ENCODE measurements at places on chromosomes 5 and 9.

DNA sequence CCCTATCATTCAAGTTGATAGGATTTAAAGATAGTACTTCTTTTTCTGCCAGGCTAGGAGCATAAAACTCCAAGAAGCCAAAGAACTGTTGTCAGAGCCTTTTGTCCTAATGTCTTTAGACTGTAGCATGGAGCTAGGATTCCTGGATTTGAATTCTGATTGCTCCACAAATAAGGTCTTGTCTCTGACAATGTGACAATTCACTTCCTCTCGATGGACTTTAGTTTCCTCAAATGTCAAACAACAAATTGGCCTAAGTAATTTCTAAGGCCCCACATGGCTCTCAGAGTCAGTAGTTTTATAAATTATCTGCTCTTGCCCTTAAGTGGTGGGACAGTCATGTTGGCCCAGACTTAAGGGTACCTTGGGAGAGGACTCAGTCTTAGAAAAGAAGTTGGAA is 36.7 kb downstream of the RFK start:
- DNase-seq = no peak

DNA sequence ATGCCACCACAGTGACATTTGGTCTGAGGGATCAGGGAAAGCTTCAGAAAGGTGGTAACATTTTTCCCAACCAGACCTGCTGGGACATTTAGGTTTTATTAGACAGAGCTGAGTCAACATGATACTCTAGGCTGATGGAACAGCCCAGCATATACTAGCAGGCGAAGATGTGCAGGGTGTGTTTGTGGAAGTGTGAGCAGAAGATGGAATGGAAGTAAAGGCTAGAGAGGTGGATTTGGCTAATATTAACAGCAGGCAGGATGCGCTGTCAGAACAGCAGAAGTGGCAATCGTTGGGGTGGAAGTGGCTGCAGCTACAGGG is 340.6 kb downstream of the ASTN2 start:
- no peak for DNase-seq

DNA sequence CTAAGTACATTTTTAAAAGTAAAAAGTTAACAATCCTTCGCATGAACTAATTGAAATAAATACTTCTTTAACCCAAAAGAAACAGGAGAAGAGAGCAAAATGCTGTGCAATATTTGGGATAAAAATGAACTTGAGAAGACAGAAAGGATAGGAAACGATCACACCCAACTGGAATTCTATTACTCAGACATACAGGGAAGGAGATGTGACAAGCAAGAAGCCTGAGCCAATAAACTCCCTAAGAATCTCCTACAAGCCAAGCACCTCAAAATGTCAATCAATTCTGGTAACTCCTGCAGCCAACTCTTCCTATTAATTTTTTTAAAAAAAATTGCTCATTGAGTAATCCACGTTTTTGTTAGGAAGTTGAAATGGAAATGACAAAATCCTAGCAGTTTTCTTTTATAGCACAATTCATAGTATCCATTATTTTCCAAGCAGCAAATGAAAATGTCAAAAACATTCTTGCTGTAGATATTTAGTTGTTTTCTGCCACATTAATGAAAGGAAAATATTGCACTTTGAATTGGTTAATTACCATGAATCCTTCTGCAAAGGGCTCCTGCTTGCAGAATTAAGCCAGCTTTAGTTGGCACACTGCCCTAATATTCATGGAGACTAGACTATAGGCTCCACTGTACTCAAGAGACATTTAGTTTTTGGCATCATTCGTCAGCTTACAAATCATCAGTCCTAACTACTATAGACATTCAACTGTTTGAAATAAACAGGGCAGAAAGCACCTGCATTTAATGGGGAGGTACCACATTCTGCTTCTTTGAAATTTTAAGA is 89.0 kb downstream of the RFX3 start:
- DNase-seq = no peak

DNA sequence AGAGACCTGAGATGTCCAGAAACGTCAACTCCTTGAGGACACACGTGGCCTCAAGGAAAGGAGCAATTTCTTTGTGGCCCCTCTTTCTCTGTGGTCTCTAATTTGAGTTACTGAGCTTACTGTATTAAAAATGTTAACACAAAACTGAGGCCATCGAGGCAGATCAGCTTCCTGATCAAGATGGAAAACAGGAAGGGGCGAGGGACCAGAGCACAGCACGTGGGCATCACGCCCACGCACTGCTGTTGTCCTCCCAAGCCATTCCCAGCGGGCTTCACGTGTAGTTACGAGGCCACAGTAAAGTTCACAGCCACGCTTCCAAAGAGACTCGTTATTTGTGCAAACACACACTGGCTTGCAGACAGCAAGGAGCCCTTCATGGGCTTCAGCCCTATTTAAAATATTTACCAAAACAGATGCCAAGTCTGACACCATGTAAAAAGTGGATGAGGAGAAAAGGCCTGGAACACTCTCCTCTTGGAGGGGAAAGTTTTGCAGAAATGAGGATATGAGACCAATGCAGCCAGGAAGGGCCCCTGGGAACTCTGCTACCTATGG is 149.5 kb downstream of the ROR2 start:
- DNase-seq = no peak

DNA sequence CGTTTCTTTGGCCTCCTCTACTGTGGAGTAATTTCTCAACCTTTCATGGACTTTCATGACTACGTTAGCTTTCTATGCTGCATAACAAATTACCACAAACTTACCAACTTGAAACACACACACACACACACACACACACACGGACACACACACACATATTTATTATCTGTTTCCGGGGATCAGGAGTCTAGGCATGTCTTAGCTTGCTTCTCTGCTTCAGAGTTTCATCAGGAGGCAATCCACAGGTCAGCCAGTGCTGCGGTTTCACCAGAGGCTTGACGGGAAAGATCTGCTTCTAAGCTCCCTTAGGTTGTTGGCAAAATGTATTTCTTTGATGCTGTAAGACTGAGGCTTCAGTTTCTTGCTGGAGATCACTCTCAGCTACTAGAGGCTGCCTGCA is 59.0 kb upstream of the C9orf72 start:
- no peak for DNase-seq

DNA sequence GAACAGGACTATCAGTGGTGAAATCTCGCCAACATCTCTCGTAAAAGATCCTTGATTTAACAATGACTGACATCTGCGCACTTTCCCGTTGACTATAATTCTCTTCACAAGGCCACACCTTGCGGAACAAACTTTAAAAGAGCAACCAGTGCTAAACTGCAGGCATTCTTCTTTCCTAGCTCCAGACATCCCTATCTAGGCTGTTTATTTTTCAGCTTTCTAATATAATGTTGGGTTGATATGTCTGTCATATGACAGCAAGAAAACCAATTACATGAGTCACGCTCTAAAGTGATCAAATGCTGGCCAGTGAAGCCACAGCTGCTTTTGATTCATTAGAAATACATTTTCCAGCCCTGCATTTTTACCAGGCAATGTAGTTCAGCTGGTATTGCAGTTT is 162.5 kb downstream of the ELAVL2 start:
- DNase-seq = no peak

- no peak for DNase-seq
Observed at GRCh38 chr9:11319538-11319937, 706.7 kb upstream of the PTPRD start.

DNA sequence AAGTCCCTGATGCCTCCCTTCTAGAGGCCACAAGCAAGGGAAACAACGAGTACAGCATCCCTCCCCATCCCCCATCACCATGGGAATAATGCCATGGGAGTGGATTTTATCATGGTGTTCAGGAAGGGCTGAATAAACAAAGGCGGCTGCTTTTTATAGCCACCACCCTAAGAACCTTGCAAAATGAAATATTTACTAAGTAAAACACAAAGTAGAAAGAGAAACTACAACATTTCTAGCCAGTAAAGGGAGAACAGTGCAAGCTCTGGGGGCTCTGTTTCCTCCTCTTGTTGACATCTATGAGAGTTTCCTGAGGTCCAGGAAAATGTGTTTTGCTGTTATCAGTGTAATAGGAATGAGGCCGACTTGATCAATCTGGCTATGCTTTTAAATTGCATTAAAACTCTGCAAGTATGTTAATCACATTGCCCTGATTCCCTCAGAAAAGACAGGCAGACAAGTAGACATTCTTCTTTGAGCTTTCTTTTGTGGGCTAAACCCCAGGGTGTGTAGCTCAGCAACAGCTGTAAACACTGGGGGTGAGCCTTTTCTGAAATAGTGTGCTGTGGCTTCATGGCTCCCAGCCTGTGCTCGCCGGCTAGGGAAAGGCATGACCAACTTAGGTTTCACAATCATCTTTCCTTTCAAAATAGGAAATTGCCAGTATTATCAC is 31.1 kb downstream of the SV2C start:
- no peak for DNase-seq

DNA sequence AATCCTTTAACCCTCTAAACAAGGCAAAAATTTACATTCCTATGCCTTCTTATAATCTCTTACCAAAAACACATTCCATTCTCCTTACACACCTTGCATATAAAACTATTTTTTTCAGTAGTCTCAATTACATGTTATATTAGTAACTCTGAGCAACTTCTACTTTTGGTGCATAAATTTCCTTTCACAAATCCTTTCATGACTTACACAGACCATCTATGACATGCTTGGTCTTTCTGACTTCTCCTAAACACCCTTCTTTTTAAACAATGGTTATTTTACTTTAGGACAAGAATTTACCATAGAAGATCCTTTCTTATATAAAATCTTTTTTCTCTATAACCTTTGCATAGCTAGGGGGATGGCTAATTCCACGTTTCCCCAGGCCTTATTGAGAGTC is 208.0 kb upstream of the ARRDC3 start:
- DNase-seq = no peak

DNA sequence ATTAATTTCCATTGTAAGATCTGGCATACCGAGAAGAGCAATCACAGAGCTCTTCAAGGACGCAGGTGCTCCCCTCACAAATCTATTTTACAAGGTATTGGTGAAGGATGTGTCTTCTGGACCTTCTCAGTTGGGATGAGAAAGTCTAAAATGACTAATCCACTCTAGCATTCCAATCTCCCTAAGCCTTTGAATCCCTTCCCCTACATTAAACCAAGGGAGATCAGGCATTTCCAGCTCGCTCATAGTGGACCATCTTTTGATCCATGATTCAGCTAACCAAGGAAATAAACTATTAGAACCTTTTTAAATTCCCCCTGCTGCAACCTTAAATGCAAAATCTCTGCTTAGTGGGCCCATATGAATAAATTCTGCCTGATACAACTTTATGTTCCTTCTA is 95.9 kb upstream of the FBN2 start:
- no peak for DNase-seq

GRCh38 chr9:127505396-127506116 is 54.2 kb downstream of the LRSAM1 start:
- DNase-seq = no peak

DNA sequence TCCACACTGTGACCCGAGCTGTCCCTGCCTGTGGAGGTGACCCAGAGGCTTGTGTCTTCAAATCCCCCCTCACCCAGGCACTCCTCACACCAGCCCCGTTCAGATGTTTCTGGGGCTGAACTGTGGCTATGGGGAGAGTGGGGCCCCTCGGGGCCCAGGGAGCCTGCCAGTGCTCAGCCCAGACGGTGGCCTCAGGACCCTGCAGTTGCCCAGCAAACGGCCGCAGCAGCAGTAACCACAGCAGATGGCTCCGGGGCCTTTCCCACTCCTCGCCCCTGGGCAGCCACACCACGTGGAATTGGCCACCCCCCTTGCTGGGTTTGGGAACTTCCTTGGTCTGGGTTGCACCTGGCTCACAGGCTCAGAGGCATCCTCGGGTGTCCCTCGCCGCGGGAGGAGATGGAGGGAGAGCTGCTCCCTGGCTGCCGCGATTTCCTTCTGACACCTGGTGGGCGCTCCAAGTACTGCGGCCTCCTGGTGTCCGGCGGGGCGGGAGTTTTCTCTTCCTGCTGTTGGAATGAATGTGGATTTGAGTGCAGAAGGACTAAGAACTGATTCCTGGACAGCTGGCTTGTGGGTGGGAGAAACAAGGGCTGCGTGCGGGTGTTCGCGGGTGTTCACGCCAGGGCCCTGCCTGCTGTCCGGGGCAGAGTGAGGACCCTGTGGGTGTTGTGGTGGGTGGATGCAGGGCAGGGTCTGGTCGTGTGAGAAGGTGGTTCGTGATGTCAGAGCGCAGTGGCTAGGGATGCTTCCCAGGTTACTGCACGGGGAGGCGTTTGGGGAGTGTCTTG is 97.5 kb downstream of the COL5A1 start:
- DNase-seq = no peak

GRCh38 chr9:110161940-110162339 is 46.0 kb downstream of the C9orf152 start:
- DNase-seq = no peak

GRCh38 chr9:7316967-7317366 is 482.6 kb downstream of the DMAC1 start:
- DNase-seq = no peak

DNA sequence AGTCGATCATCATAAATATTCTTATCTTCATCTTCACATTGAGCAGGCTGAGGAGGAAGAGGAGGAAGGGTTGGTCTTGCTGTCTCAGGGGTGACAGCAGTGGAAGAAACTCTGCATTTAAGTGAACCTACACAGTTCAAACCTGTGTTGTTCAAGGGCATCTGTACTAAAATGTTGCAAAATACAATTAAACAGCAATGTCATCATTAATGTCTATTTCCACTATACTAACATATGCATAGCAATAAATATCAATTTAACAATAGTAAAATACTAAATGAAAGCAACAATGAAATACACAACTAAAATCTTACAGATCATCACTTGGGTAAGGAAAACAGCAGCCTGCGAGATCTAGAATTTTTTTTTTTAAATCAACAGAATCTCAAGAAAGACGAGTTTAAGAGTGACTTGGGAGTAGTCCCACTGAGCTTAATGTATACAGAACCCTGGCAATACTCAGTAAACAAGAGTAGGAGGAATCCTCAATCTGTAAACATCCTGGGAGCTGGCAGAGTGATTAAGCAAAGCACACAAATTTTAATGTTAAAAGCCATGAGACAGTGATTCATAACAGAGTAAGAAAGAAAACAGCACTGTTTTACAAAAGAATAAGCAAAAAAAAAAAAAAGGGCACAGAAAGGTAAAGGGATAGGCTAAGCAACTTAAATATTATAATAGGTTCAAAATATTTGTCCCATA is 10.0 kb downstream of the HOMER1 start:
- no peak for DNase-seq

- no peak for DNase-seq
Observed at GRCh38 chr5:112878760-112879159, 17.7 kb downstream of the SRP19 start.

DNA sequence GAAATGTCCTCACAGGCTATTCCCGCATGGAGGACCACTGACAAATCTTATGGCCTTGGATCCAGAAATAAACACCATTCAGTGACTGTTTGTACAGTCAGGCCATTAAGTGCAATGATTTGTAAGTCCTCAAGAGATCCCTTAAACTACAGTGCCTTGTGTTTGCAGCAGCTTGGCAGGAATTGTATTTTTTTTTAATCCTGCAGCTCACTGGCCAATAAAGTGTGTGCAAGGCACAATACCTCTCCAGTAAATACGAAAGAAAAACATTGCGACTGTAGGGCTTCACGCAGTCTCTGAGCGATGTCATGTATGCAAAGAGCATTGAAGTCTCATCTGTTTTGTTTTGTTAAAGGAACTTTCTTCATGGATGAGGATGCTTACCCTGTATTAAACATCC is 74.2 kb upstream of the TUSC1 start:
- no peak for DNase-seq

All from activated CD8-positive, alpha-beta memory T cell treated with anti-CD3 and anti-CD28 coated beads for 48 hours (primary cell).